B cell (primary cell): ENCODE measurements at places on chromosomes 7 and 10.

- peaks cover 22% of the 10 kb centered on the region for H3K4me1 ChIP-seq
- H3K27me3 ChIP-seq = no peaks in the 10 kb centered on the region
- H3K27ac ChIP-seq = no peak overlapping the region
- H3K36me3 ChIP-seq = peaks cover 2% of the 10 kb centered on the region
- peak overlapping the region; percentile 84 for H3K4me3 ChIP-seq
These were observed 621 bp upstream of the FAM133B start for GRCh38 chr7:92590711-92591310.

GRCh38 chr10:118571123-118571522, 24.3 kb downstream of the PRLHR start:
- DNase-seq = no peak
- H3K27me3 ChIP-seq = no peaks in the 10 kb centered on the region
- H3K4me1 ChIP-seq = no peaks in the 10 kb centered on the region
- H3K4me3 ChIP-seq = no peak overlapping the region
- no peaks in the 10 kb centered on the region for H3K36me3 ChIP-seq

DNA sequence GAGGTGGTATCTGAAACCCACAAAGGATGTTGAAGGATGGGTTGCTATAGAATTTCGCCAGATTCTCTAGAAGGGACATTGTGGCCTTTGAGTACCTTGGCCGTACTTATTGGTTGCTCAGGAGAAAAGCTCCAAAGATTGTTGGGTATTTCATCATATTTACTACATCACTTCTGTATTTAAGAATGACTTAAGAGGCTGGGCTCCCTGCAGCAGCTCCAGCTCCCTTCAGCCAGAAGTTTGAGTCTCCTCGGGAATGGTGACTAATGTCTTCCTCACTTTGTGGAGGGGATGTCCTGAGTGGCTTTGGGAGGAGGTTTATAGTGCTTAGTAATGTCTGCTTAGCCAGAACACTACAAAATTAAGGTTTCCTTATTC, 18.1 kb downstream of the MINDY4 start:
- DNase-seq = no peak
- no peak overlapping the region for H3K4me3 ChIP-seq
- H3K27me3 ChIP-seq = no peaks in the 10 kb centered on the region
- H3K4me1 ChIP-seq = no peaks in the 10 kb centered on the region
- H3K36me3 ChIP-seq = no peaks in the 10 kb centered on the region
- no peak overlapping the region for H3K27ac ChIP-seq

DNA sequence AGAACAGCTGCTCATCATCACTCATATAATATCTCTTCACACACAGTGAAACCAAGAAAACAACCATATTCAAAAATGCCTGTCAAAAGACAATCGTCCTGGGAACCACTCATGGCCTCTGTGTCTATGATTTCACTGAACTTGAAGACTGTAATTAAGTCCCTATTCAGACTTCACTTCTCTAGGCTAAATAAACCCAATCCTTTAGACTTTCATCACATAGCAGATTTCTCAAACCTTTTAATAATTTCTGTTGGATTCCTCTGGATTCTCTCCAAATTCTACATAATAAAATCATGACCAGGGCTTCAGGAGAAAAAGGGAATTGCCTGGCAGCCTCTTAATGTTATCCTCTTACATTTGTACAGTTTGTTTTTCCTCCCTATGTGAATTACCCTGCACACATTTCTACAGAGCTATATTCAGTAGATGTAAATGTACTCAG, 201.1 kb downstream of the LRRN3 start:
- no peaks in the 10 kb centered on the region for H3K36me3 ChIP-seq
- H3K4me3 ChIP-seq = no peak overlapping the region
- DNase-seq = no peak
- H3K27ac ChIP-seq = no peak overlapping the region
- H3K4me1 ChIP-seq = no peaks in the 10 kb centered on the region

GRCh38 chr10:78937800-78938694, 130.7 kb upstream of the ZMIZ1 start:
- DNase-seq = no peak
- peaks cover 5% of the 10 kb centered on the region for H3K27me3 ChIP-seq
- H3K36me3 ChIP-seq = no peaks in the 10 kb centered on the region
- no peaks in the 10 kb centered on the region for H3K4me1 ChIP-seq
- no peak overlapping the region for H3K27ac ChIP-seq
- H3K4me3 ChIP-seq = no peak overlapping the region
